RPMI8226 (cell line): ENCODE measurements at places on chromosomes 5 and 9.

DNA sequence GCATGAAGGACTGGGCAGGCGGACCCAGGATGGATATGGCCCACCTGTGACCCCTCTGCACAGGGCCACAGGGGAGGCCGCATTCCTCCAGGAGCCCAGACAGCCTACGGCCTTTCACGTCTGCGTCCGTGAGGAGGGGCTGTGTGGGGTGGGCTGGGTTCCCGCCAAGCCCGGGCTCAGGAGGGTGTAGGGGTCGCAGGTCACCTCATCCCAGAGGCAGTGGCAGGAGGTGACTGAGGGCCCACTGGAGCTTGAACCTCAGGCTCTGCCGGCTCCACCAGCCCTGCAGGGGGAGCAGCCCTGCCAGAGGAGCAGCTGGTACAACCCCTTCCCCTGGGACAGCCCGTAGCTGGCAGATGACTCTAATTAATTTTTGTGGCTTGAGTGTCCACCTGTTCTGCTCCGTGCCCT, 40.7 kb upstream of the CACNA1B start:
- DNase-seq, result no peak

DNA sequence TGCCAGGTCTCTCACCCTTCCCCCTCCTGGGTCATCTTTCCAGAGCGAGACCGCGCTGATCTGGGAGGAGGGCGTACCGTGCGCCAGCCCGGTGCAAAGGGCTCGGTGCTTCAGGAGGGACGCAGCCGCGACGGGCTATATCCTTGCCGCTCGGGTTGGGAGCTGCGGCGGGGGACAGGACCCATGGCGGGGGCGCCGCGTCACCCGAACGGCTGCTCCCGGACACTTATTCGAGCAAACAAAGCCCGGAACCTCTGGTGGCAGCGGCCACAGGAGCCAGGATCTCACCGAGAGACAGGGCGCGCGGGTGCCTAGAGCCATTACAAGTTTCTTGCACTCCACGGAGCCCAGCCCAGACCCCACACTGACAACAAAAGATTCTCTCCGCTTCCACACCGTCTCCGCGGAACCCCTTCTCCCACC, 1.3 kb downstream of the SEMA6A start:
- no peak for DNase-seq

DNA sequence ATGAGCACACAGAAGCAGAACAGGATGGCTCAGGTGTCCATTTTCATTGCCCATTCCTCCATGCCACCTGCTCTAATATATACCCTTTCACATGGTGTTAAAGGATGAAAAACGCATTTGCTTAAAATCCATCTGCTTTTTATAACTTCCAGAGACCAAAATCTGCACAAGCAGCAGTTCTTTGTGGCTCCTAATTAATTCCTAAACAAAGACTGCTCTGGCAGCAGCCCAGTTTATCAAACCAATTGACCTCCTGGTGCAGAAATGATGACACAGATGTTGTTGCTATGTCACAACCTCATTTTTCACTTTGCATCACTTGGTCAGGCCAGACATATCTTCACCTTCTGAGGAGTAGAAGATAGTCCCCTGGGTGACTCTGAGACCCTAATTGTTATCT, 141.2 kb downstream of the ASTN2 start:
- DNase-seq, result no peak

- DNase-seq, result no peak
These were observed 66.2 kb upstream of the WDR41 start for GRCh38 chr5:77558266-77558665.

- DNase-seq, result no peak
These were observed 28.4 kb upstream of the IRX4 start for GRCh38 chr5:1910861-1911772.

- DNase-seq, result no peak
These were observed 39.8 kb downstream of the NEK6 start for GRCh38 chr9:124297551-124297901.

- DNase-seq, result no peak
These were observed 171.2 kb upstream of the DMAC1 start for GRCh38 chr9:7970681-7971330.

DNA sequence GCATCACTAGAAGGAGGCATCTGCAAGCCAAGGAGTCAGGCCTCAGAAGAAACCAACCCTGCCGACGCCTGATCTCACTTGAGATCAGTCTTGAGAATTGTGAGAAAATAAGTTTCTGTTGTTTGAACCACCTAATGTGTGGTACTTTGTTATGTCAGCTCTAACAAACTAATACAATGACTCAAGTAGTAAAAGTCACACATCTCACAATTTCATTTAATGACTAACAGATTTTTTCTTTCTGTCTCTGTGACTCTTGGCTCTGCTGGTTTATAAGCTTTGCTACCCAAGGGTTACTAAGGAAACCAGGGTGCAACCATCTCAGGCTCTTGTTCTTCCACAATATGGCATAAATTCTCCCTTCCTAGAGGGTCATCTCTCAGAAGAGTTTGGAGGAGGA, 315.8 kb upstream of the GRAMD2B start:
- no peak for DNase-seq

- peak; percentile 44 for DNase-seq
These were observed 1.3 kb downstream of the NIM1K start for GRCh38 chr5:43193181-43193893.

DNA sequence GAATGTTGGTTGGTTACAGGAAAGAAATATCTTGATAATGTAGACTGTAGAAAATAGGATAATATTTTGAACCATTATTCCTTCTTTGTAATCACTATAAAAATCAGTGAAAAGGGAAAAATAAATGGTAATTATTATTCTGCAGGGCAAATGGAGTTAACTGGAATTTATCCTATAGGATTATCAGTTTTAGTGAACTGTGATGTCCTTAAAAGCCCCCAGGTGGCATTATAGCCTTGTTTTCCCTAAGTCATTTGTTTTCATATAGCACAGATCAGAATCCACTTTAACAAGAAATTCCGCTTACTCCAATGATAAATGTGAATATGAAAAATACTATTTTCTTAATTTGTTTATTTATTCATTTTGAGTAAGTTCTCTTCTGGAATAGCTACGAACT, 26.2 kb upstream of the WDR41 start:
- DNase-seq, result peak; percentile 8

DNA sequence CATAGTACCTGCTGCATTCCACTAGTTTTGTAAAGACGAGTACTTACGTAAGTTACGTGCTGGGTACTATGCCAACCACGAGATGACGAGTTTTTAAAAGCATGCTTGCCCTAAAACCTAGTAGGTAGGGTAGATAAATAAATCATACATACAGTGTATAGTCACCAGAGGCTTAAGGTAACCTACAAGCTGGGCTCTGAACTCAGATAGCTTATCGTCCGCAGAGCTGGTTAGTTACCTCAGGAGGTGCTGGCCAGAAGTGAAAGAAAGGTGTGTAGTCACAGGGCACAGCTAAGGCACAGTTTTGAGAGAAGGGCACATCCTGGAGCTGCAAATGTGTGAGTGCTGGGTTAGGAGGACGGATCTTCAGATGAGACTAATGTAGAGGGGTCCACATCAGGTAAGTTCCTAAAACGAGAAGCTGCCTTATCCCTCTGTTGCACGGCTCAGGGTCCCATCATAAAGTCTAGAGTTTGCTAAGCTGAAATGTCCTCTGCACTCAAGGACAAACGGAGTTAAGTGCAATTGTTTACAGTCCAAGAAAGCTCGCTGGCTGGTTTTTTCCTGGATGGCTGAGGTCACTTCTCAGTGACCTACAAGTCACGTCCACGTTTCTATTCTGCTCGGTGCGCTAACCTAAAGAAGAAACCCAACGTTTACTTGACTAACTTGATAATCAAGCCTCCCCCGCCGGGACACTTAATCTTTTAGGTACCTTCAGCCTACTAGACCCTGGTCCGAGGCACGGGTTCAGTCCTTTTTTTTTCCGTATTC, 1.1 kb upstream of the SNX24 start:
- no peak for DNase-seq

- DNase-seq, result no peak
These were observed 193.9 kb downstream of the SYK start for GRCh38 chr9:90995516-90995915.
